NAMALWA (cell line): ENCODE measurements at places on chromosomes 2 and 18.

GRCh38 chr2:58376592-58376991 is 135.5 kb upstream of the FANCL start:
- DNase-seq = no peak

DNA sequence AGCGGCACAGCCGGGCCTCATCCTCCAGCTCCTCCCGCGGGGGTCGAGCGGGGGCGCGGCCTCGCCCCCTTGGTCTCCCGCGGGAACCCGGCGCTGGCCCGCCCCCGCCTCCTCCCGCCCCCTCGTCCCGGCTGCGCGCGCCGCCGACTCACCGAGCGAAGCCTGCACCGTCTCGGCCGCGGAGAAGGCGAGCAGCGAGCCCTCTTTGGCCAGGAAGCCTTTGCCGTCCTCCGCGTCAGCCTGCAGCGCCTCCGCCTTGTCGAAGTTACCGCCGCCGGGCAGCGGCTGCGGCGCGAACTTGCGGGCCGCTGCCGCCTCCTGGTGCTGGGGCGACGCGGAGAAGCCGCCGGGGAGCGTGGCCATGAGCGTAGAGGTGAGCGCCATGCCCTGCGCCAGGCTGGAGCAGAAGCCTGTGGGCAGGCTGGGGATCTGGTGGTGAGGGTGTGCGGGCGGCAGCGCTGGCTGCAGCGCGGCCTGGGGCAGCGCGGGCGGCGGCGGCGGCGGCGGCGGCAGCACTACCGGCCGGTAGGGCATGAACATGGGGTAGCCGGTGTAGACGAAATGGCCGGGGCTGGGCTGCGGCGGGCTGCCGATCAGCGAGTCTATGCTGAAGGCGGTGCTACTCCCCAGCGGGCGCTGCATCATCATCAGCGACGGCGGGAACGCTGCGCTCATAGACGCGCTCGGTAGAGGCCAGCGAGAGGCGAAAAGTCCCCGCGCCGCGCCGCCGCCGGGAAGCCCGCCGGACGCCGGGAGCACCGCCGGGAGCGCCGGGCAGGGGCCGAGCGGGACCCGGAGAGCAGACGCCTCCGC is 683 bp downstream of the GBX2 start:
- no peak for DNase-seq

DNA sequence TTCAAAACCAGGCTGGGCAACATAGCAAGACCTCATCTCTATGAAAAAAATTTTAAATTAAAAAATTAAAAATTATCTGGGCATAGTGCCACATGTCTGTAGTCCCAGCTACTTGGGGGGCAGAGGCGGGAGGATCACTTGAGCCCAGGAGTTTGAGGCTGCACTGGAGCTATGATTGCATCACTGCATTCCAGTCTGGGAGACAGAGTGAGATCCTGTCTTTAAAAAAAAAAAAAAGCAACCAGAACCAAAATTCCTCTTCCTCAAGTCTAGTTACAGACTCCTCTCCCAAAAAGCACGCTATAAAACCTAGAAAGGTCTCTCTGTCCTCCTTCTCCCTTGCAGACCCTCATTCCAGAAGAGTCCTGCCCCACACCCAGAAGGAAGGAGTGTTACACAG is 23.9 kb downstream of the TNFAIP6 start:
- no peak for DNase-seq

GRCh38 chr2:212532585-212532984 is 6.0 kb downstream of the ERBB4 start:
- DNase-seq = no peak

DNA sequence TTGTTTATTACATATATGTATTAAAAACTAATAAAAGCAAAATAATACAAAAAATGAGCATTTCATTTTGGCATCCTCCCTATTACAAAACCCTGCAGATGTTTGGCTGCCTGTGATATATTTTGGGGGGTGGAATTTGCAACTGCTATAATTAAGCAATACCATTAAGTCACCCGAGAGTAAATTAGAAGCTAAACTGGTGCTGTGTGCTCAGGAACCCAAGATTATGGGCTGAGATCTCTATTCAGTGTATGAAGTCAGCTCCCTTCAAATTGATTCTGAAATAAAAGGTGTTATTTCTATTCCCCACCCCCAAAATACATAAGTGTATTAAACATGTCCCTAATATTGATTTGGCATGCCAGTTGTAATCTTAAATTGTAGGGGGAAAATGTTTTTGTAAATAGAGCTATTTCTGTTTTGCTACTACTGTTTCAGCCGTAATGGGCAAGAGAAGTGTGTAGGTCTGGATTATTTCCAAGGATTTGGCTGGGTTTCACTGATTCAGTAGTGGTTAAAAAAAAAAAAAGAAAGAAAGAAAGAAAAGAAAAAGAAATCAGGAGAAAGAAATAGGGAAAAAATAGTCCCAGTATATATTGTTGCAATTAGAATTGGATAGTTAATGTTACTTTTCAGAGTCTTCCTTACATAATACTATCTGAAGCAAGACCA is 110.9 kb downstream of the SS18 start:
- peak; percentile 58 for DNase-seq

GRCh38 chr2:109637749-109638570 is 23.8 kb downstream of the SOWAHC start:
- DNase-seq = no peak

- no peak for DNase-seq
Measured at GRCh38 chr2:221001381-221001801, 570.7 kb downstream of the EPHA4 start.

- no peak for DNase-seq
Measured at GRCh38 chr2:149924549-149925213, 337.1 kb upstream of the MMADHC start.

DNA sequence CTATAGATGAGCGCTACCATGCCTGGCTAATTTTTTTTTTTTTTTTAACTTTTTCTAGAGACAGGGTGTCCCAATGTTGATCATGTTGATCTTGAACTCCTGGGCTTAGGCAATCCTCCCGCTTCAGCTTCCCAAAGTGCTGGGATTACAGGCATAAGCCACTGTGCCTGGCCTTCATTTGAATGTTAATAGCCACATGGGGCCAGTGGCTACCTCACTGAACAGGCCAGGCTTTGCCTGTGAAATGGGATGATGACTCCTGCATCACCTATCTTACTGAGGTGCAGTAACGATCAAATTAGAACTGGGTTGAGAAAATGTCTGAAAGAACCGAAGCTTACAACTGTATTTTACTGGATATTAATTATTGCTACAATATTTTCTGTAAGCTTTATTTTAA is 278.7 kb downstream of the TCF4 start:
- no peak for DNase-seq
